T-helper 9 cell (primary cell): ENCODE measurements at places on chromosomes 2 and 18.

- no peak for DNase-seq
Measured at GRCh38 chr18:36963464-36963863, 134.5 kb downstream of the KIAA1328 start.

GRCh38 chr2:3867469-3867868 is 164.1 kb downstream of the DCDC2C start:
- no peak for DNase-seq

GRCh38 chr2:150043172-150043500 is 444.3 kb downstream of the RND3 start:
- no peak for DNase-seq

GRCh38 chr2:237932731-237933131 is 34.1 kb upstream of the UBE2F start:
- DNase-seq: no peak

DNA sequence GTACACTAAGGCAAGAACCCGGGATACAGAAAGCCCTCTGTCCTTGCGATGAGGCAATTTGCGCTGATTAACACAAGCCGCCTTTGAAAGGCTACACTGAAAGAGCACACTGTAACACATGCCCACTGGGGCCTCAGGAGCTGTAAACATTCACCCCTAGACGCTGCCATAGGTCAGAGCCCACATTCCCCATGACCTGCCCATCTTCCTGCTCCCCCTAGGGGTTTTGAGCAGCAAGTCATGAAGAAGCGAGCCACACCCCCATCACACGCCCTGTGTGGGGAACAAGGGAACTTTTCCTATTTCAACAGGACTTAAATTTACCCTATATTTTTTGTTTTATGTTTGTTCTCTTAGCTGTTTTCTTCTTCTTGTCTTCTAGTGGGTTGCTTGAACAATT is 47.8 kb upstream of the SLC4A10 start:
- DNase-seq: no peak

GRCh38 chr2:55152475-55153412 is 79.3 kb downstream of the CLHC1 start:
- DNase-seq: no peak

GRCh38 chr2:28624436-28624792 is 127.2 kb upstream of the PPP1CB start:
- DNase-seq: no peak

DNA sequence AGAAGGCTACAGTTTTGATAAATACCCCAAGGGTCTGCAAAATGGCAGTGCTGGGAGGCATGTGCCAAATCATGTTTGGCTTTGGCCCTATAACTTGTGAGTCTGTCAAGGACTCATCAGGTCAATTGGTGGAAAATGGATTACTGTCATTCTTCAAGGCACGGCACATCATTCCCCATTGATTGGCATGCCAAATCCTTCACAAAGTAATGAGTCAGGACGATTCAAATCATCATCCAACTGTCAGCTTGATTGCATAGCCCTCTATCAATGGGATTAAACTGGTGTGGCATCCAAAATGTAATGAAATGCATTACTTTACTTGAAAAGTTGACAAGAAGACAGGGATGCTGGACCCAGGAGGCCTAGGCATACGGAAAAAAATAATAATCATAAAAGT is 441.6 kb upstream of the PIK3C3 start:
- DNase-seq: no peak

DNA sequence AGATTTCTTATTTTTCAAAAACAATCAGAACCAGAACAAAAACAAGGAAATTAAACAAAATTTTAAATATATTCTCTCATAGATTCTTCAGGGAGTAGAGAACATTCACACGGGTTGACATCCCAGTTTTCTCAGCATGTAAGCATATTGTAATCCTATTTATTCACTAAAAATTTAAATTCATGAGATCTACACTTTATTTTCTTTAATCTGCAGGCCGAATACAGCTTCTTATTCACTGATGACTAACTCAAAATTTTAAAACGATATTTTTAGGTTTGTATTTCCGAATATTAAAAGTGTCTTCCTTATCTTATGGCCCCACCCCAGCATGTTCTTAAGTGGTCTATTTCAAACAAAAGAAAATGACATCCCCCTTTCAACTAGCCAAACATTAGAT is 262.4 kb downstream of the MEIS1 start:
- DNase-seq: no peak

GRCh38 chr2:130728007-130728454 is 839 bp upstream of the GPR148 start:
- peak; percentile 31 for DNase-seq

GRCh38 chr18:74310411-74310810 is 5.2 kb upstream of the C18orf63 start:
- DNase-seq: no peak

DNA sequence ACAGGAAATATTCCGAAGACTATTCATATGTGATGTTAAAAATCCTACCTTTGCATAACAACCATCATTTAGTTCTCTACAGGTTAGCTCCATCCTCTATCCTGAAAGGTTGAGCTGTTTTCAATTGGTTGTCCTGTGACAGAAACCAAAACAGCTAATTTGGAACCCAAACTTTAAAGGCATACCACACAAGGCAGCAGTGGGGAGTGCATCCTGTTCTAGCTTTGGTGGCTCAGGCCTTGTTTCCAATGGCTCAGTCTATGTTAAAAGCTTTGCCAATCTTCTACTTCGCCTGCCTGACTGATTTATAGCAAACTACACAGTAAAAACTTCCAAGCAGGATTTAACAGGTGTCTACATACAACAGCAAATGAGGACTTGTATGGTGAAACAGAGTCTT is 3.2 kb downstream of the CD226 start:
- DNase-seq: no peak

DNA sequence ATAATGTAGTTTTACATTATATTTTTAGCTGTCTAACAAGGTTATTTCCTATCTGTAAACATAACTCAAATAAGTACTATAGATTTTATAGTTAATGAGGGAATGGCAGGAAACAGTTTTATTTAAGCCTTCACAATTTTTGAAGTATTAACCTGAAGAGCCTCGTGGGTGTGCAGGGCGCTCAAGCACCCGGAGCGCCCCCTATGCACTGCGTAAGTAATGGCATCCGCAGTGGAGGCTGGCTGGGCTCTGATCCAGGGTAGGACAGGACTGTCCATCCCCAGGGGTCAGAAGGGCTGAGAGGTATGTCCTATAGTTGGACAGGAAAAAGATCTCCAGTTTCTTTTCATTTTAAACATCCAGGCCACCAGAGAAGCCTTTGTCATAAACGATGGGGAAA is 8.2 kb upstream of the GBX2 start:
- no peak for DNase-seq

GRCh38 chr2:43097644-43098408 is 128.6 kb downstream of the ZFP36L2 start:
- no peak for DNase-seq
